ENCODE measurements at places on chromosomes 2 and 18.
A peak's percentile ranks its signal among the peaks of the same experiment; 100 is the strongest.

DNA sequence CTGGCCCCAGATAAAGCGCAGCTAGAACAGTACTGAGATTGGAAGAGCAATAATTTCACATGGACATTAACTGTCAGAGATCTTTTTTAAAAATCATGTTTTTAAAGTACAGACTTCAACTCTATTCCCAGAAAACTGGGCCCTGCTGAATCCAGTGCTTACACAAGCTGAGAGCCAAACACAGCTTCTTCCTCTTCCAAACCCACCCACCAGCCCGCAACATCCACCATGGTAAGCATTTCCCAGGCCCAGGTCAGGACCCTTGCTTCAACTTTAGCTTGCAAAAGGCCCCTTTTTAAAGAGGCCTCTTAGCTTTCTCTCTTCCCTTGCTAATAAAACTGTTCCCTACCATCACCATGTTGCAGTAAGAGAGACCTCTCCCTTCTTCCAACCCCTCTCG lies 2.1 kb downstream of the AAK1 start:
- no peak for DNase-seq

DNA sequence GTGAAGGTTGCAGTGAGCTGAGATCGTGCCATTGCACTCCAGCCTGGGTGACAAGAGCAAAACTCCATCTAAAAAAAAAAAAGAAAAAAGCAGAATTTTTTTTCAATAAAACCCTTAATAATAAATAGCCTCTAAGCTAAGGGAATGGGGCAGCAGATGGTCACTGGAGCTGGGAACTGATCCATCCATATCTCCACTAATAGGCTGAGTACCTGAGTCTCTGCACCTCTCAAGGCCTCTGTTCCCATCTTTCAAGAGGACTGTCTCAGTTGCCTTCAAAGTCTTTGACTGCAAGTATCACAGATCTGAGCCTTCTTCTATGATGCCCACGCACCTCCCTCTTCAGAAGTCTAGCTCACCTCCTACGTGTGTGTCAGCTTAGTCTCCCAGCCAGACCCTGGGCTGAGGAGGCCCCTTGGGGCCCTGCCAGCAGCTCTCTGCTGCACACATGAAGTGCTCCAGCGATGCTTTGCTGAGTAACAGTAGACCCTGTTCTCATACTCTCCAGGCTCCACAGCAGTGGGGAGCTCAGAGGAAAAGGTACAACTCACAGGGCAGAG lies 32.9 kb downstream of the ST8SIA5 start:
- DNase-seq: no peak

GRCh38 chr2:9003616-9004337 lies at the start of gene MBOAT2:
Gene MBOAT2, minus strand, starts transcription at chr2:9003684. Its CDS starts 70 bp downstream, at chr2:9003614.
- DNase-seq: peak; percentile 39

GRCh38 chr18:55163550-55163949 lies 204.3 kb upstream of the CCDC68 start:
- no peak for DNase-seq

- DNase-seq: no peak
Measured at GRCh38 chr2:105317937-105318336, 11.6 kb downstream of the TGFBRAP1 start.

- DNase-seq: no peak
Measured at GRCh38 chr2:33278245-33278943, 198.1 kb upstream of the RASGRP3 start.

- DNase-seq: no peak
Measured at GRCh38 chr2:42569116-42569711, 782 bp downstream of the MTA3 start.

- no peak for DNase-seq
Measured at GRCh38 chr2:232984451-232985207, 28.4 kb downstream of the NGEF start.

Measured in activated naive CD4-positive, alpha-beta T cell (primary cell).